Left lobe of liver (tissue), 2 donors: ENCODE measurements at places on chromosomes 1 and 21. TPM values are rescaled to one million over a fixed set of nuclear protein-coding genes. Genes with fewer than 3 reads are reported as not detected.

TRAF3IP3 gene
- total RNA-seq = 1.4 TPM

TMCC2 gene
- 0.33 TPM for total RNA-seq

FMO2 gene
- 8.1 TPM for total RNA-seq

OPTC gene
- total RNA-seq = not detected

ITSN1 gene
- 33.6 TPM for total RNA-seq

GRCh38 chr1:231122143-231122542, 39.7 kb upstream of the TRIM67 start:
- DNase-seq = no peak

DNA sequence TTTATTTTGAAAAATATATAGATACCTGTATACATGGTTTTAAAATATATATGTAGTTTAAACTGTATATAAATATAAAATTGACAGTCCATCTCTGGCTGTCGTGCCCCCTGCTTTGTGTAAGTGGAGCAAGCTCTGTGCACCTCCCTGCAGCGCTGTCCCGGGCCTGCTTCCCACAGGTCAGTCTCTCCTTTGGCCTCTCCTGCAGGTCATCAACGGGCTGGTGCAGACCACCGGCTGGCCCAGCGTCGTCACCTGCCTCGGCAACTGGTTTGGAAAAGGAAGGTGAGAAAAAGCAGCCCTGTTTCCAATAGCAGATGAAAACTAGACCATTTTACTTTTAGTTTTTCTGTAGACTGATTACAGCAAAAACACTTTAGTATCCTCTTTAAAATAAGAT, 28.5 kb downstream of the SLC37A1 start:
- no peak for DNase-seq

GRCh38 chr1:226736908-226737818, 1.9 kb downstream of the ITPKB start:
- DNase-seq = no peak

DNA sequence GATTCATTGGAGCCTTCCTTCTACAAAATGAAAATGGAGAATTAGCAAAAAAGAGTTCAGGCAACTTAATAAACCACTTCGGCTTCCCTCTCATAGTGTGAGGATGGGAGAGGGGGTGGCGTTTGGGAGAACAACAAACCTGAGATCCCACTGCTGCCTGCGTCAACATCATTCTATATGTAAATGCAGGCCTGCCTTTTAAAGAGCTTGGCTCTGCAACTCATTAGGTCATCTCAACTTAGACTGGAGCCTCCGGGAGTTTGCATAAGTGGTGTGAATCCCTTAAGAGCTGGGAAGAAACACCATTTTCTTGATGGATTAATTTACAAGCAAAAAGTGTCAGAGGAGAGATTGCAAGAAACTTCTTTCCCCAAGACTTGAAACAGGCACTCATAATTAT, 127.6 kb upstream of the DAB1 start:
- no peak for DNase-seq

DNA sequence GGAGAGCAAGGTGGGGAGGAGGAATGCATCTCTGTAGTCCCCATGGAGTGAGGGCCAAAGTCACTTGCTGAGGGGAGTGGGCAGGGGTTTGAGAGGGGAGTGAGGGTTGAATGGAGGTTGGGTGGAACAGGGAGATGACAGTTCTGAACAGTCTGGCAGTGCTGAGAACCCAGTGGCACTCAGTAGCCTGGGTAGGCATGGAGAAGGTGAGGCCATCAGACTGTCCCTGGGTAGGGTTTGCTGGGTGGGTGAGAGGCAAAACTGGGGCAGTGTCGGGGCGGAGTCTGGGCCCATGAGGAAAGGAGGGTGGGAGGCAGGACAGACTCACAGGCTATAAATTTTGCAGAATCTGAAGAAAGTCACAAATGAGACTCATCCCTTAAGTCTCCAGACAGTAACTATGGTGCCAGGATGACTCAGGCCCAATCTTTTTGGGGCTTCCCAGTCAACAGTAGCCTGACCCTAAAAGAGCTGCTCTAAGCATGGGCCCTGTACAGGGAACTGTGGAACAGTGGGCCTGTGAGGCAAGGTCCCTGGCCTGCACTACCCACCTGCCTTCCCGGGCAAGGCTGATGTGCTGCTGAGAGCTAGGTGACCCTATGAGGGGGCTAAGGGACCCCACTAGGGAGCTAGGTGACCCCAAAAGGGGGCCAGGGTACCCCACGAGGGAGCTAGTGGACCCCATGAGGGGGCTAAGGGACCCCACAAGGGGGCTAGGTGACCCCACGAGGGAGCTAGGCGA, 51.0 kb upstream of the DMRTB1 start:
- DNase-seq = no peak

- DNase-seq = no peak
These were observed 31.6 kb upstream of the CCSAP start for GRCh38 chr1:229374485-229374884.

DNA sequence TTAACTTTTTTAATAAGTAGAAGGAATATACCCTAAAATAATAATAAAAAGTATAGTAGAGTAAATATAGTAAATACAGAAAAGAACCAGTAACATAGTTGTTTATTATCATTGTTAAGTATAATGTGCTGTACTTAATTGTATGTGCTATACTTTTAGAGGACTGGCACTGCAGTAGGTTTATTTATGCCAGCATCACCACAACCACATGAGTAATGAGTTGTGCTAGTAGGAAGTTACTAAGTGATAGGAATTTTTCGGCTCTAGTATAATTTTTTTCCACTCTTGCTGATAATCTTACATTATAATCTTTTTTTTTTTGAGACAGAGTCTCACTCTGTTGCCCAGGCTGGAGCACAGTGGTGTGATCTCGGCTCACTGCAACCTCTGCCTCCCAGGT, 71.6 kb downstream of the IVNS1ABP start:
- DNase-seq = no peak
